ENCODE measurements at places on chromosomes 1 and 21.

DNA sequence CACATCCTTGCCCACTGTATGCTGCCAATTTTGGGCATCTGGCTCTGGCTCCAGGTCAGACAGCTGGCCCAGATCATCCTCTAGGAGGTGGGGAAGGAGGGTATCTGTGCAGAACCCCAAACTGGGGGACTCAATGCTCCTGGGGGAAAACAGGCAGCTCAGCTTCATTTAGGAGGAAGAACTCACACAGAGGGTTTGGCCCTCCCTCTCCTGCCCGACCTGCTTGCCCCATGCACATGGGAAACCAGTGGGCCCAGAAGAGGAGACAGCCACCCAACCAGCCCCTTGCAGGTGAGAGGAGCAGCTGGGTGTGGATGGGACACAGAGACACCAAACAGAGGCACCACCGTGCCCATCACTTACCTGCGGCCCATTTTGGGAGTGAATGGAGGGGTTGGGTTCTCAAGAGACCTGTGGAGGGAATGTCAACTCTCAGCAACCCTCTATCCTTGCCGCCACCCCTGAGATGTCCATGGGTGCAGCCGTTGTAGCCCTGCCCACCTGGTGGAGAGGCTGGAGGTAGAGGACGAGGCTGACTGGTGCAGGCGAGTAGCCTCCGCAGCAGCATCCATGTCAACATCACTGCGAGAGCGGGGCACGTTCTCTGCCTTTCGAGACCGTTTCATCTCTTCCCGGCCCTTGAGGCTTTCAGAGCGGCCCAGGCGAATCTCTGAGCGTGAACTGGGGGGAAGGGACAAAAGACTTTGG, 27.5 kb downstream of the LRRC71 start:
- no peak for DNase-seq

GRCh38 chr1:221841251-221841982, 99.5 kb upstream of the DUSP10 start:
- DNase-seq: no peak

DNA sequence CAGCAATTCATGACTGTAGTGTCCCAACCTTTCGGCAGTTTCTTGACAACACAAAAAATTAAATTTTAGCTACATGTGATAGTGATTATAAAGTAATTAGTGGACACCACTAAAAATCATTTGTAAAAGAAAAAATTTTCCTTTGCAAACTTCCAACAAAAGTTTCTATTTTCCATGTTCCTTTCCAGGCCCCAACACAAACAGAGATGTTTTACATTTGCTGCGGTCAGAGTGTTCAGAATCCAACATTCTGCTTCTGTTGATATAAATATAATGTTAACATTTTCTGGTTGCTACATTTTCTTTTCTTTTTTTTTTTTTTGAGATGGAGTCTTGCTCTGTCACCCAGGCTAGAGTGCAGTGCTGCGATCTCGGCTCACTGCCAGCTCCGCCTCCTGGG, 54.9 kb upstream of the WLS start:
- no peak for DNase-seq

DNA sequence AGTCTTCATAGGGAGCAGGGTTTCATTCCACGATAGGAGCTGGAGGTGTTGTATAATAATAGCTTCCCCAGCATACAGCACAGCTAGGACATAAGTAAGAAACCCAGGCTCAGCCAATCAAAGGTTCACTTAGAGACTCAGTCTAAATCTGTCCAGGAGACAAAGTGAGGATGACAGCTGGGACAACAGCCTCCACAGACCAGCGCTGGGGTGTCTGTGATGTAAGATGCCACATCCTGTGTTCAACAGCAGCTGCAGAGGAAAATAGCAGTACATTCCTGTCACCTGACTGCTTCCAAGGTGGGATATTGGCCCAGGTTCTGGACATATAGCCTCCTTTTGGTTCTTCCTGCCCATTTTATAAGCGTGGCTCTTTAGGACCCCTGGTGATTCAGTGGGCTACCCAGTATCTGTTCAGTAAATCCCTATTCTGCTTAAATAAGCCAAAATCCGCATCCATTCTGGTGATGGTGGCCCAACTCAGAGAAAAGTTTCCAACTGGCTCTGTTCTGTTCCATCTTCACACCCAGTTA, 176.8 kb upstream of the SYT6 start:
- DNase-seq: no peak
